ENCODE measurements at places on chromosomes 4 and X.

GRCh38 chr4:8928074-8928473, 56.4 kb upstream of the HMX1 start:
- DNase-seq: no peak

- DNase-seq: peak; percentile 18
Observed at GRCh38 chrX:102067966-102068723, 57.3 kb upstream of the TCEAL2 start.

DNA sequence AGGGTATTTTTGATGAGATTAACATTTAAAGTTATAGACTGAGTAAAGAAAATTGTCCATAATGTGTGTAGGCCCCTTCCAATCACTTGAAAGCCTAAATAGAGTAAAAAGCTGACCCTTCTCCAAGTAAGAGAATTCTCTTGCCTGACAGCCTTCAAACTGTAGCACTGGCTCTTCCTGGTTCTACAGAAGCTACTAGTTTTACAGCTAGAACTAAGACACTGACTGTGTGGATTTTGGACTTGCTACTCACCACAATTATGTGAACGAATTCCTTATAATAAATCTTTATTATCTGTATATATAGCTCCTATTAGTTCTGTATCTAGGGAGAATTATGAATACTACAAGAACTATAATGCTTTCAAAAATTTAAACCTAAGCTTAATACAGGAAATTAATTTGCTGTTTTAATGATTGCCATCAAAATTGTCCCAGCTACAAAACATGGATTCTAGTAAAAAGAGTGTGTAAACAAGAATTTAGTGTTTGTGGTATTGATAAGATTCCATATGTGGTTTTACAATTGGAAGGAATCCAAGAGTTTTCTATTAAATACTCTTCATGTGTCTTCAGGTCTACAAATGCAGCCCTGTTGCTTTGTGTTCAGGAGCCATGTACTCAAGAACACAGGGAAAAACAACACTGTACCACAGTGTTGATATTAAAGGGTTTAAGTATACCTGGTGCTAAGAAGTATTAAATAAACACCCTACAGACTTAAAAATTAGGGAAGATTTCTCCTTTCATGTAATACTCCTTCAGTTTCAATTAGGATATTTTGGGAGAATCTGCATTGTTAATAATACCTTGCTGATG, 366.5 kb downstream of the CXXC4 start:
- DNase-seq: no peak

- DNase-seq: no peak
Observed at GRCh38 chr4:119873794-119874325, 192.8 kb downstream of the MAD2L1 start.

DNA sequence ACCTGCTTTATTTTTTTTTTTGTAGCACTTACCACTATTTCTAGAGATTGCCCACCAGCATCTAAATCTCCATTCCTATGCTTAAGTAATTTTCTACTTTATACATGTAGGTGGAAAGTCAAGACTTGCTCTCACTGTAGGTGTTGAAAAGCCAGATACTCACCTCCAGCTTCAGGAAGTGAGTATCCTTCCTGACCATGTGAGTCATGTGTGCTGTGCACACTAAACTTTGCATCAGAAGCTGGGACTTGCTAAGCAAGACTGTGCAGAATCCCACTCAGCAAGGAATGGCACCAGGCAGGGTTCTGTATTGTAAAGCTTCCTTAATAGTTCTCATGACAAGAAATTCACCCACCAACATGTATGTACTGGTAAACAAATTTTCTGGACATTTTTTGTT, 151.8 kb downstream of the POU4F2 start:
- DNase-seq: no peak

- DNase-seq: no peak
Observed at GRCh38 chrX:132671229-132671641, 182.4 kb upstream of the MBNL3 start.

DNA sequence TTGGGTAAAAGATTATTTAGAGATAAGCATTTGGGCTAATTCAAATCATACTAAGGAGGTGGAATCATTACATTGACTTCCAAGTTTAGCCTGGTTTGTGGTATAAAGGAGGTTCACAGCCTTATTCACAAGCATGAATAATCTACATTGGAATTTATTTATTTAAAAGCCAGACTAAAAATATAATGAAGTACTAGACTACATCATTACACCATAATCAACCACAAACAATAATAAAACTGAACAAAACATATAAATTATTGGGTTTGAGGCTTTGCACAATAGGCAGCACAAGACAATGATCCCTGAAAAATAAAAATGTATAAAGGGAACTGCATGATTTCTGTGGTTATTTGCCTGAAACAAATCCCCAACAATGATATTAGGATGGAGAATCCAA, 314.0 kb downstream of the GBA3 start:
- no peak for DNase-seq

DNA sequence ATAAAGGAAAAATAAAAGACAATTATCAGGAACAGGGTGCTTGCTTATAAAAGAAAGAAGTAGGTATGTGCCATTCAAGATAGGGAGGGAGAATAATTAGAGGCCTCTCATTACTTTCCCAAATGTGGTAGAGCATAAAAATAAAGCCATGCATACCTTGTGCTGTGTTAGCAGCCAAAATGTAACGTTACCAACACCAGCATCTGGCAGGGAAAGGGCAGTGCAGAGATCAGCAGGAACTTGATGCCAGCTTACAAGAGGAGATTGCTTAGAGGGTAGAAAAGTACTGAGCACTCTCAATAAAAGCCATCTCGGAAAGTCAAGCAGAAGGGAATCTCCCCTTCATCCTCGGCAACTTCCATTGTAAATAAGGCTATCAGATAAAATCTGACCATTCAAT, 195.6 kb downstream of the RASL11B start:
- no peak for DNase-seq

GRCh38 chr4:3248811-3249661, at the start of gene MSANTD1:
TSS of gene MSANTD1 (plus strand) at chr4:3249159. CDS start at chr4:3249223, 64 bp downstream.
- no peak for DNase-seq

- DNase-seq: peak; percentile 36
Observed at GRCh38 chr4:120071192-120071795, 4.6 kb upstream of the MAD2L1 start.

- DNase-seq: no peak
Observed at GRCh38 chr4:87524456-87524855, 4.7 kb downstream of the SPARCL1 start.

DNA sequence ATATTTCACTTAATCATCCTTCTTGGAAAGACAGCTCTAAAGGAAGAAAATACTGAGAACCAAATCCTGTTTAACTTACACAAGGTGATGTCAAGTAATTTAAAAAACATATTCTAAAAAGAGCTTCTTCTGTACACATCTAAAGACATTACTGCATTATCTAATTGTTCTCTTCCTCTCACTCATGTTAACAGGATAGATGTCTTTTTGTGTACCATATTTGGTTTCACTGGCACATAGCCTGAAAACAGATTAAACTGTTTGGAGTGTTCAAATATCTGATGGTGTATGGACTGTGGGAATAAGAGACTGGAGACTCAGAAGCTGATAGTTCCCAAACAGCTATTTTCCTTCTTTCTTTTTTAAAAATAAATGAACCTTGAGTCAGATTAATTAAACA, 213.3 kb upstream of the MAB21L2 start:
- DNase-seq: no peak

DNA sequence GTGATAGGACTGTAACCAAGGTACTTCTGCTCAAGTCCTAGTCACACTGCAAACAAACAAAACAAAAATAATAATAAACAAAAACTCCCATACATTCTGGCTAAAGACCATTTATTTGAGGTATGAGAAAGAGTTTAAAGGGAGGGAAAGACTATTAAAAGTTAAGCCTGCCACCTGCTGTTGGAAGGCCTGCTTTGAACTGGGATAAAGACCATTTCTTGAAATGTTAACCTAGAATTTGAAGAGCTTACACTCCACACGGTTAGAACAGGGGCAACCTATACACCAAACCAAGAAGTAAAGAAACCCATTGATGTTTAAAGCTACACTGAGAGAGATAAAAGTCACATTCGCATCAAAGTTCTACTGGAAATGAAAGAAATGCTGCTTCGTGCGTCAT, 548.7 kb upstream of the DIPK2B start:
- no peak for DNase-seq

DNA sequence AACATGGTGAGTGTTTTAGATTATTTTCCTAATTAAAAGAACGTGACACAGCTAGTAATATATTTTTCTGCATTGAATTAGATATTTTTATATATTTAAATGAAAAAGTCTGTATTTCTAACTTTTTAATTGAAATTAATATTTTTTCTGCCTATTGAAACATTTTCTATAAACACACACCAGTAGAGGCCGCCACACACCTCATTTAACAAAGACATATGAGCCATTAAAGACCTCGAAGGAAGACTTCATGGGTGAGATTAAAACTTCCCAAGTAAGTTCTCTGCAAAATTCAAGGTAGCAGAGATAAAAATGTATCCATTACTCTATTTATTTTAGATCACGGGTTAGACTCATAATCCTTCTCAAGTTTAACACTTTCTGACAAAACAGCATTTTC, 8.3 kb downstream of the SLITRK2 start:
- DNase-seq: no peak

- DNase-seq: no peak
Observed at GRCh38 chr4:145804116-145804515, 124.2 kb downstream of the C4orf51 start.

DNA sequence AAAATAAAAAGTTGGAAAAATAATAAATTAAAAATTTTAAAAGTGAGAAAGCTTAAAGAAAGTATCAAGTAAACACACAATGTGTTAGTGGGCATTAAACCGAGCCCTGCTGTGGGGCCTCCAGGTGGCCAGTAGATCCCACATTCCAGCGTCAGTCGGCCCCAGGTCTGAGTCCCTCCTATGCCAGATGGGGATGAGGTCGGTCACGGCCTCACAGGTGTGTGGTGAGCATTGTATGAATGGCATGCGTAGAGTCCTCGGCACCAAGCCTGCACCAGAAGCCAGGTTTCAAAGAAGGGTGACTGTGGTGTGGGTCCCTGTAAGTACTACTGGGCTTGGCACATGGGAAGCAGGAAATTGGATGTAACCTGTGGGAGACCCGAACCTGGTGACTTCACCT, 75.6 kb upstream of the MSX1 start:
- DNase-seq: no peak
